ENCODE measurements at places on chromosomes 1 and 21. TPM values are rescaled to one million over a fixed set of nuclear protein-coding genes. Genes with fewer than 3 reads are reported as not detected.
A peak's percentile ranks its signal among the peaks of the same experiment; 100 is the strongest.

- H3K4me3 ChIP-seq = no peak overlapping the region
- no peaks in the 10 kb centered on the region for H3K27me3 ChIP-seq
- DNase-seq = no peak
- no peaks in the 10 kb centered on the region for H3K36me3 ChIP-seq
- no peaks in the 10 kb centered on the region for H3K4me1 ChIP-seq
These were observed 134.1 kb downstream of the ZC3H11B start for GRCh38 chr1:219478811-219479210.

DNA sequence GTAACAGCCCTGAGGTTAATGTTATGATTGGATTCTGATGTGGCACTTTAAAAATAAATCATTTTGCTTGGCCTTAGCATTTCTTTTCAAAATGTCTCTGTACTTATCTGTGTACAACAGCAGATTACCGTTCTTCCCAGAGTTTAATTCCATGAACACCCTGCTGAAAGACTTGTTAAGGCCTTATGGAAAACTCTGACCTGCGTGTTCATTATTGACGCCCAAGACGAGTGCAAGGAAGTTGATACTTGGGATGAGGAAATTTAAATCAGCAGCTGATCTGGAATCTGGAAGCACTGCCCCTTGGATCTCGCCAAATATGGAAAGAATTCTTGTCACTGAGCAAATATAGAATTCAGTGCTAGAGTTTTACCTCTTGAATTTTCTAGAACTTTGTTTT, 6.7 kb downstream of the ERG start:
- peak; percentile 19 for DNase-seq
- H3K4me3 ChIP-seq = no peak overlapping the region
- H3K36me3 ChIP-seq = no peaks in the 10 kb centered on the region
- peaks cover 6% of the 10 kb centered on the region for H3K4me1 ChIP-seq

DNA sequence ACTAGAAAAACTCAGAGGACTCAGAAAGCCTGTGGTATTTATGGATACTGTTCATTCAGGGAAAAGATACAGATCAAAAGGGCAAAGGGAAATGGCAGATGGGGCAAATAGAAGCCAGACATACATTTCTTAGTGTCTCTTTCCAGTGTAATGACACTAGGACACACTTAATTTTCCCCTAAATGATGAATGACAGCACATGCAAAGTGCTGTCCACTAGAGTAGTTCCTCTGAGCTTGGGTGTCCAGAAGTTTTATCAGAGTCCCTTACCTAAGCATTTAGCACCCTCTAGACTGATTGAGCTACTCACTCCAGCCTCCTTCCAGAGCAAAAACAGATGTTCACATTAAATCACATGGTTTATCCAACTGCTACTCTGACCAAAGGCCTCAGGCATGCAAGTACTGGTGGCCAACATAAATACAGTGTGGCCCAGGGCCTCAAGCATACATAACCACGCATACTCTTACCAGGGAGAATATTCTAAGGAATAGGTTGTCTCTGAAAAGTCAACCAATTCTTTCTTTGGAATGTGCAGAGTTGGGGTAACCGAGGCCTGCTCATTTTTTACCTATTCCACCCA, 166.9 kb downstream of the NCAM2 start:
- H3K27me3 ChIP-seq = no peaks in the 10 kb centered on the region
- H3K4me3 ChIP-seq = no peak overlapping the region
- H3K36me3 ChIP-seq = no peaks in the 10 kb centered on the region
- no peak for DNase-seq
- no peaks in the 10 kb centered on the region for H3K4me1 ChIP-seq

- peaks cover 10% of the 10 kb centered on the region for H3K4me1 ChIP-seq
- no peaks in the 10 kb centered on the region for H3K36me3 ChIP-seq
- H3K27ac ChIP-seq = no peak overlapping the region
- H3K4me3 ChIP-seq = no peak overlapping the region
- H3K27me3 ChIP-seq = no peaks in the 10 kb centered on the region
These were observed 112.7 kb downstream of the FGGY start for GRCh38 chr1:59409549-59409948.

DNA sequence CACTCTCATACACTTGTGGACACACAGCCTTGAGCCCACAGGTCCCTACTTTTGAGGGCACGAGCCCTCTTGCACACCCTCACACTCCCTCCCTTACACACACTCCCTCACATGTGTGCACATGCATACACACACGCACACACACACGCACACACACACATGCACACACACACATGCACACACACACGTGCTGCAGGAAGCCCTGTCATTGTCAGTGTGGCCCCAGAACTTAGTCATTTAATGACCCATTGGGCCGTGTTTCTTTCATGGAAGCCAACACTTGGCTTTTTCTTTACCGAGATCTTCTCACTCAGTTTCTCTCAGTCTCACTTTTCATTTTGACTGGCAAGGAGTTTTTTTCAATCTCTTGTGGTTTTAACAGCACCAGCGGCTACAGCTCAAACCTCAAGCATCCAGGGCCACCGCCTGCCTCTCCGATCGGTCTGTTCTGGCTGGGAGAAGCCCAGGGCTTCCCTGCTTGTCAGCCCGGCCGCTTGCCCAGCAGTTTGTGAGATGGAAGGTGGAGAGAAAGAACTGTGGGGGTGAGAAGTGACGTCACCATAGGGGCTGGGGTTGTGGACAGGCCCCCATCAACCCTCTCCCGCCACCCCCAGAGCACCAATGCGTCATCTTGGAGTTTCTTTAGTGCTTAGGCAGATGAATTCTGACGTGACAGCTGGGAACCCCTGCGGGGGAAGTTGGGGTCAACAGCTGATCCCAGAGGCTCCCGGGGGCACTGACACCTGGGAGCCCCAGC, 15.8 kb upstream of the TNFRSF8 start:
- no peaks in the 10 kb centered on the region for H3K4me1 ChIP-seq
- no peaks in the 10 kb centered on the region for H3K36me3 ChIP-seq
- H3K4me3 ChIP-seq = no peak overlapping the region
- H3K27ac ChIP-seq = no peak overlapping the region
- no peaks in the 10 kb centered on the region for H3K27me3 ChIP-seq

DNA sequence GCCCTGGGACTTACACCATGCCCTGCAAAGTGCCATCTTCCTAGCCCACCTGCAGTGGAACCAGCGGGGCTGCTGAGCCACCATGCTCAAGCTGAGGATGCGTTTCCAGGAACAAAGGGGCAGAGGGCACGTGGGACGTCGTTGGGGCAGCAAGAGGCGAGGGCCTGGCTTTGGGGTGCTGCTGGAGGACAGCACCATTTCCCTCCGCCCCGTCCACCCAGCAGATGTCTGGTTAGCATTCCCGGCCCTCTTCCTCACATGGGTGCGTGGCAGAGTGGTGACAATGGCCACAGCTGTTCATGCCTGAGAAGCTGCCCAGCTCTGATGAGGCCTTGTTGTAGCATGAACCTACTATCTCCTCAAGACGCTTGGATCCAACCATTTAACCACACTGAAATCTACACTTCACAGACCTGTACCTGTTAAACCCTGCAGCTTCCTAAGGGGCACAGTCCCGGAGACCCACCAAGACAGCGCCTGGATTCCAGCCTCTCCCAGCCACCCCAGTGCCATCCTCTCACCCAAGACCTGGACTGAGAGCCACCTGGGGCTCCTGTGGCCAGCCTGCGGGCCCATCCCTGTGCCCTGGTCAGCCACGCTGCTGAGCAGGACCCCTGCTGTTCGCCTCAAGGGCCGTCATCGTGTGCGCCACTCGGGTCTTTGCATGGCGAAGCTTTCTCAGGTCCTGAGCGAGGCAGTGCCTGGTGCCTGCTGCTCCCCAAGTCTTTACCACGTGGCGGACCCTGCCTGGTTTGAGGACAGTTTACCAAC, 33.2 kb downstream of the SLC45A1 start:
- peak overlapping the region; percentile 54 for H3K27ac ChIP-seq
- peaks cover 26% of the 10 kb centered on the region for H3K36me3 ChIP-seq
- no peaks in the 10 kb centered on the region for H3K27me3 ChIP-seq
- H3K4me3 ChIP-seq = no peak overlapping the region

The APCS gene
- not detected for polyA plus RNA-seq

DNA sequence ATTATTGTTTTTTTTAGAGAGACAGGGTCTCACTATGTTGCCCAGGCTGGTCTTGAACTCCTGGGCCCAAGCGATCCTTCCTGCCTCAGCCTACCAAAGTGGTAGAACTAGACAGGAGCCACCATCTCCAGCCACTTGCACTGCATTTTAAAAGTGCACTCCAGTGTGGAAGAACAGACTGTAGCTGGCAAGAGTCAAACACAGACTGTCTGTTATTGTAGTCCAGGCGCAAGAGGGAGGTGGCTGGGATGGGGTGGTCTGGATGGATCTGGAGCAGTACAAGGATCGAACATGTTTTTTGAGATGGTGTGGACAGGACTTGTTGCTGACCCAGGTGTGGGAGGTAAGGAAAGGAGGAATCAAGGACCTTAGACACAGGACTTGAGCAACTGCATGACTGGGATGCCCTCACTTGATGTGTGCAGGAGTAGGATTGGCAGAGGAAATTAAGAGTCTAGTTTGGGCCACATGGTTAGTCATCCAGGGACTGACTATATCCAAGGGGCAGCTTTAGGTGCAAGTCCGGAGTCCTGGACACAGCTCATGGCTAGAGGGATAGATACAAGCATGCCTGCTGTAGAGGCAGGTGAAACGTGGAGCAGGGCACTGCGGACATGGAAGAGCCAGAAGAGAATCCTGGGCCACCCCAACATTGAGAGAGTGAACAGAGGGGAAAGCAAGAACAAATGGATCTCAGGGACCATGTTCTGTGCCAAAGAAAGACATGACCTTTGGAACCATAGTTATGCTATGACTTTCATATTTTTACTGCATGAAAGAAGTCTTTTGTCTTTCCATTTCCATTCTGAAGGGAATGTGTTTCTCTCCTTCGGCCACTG, 42.0 kb downstream of the ELK4 start:
- no peaks in the 10 kb centered on the region for H3K27me3 ChIP-seq
- no peaks in the 10 kb centered on the region for H3K4me1 ChIP-seq
- no peak overlapping the region for H3K27ac ChIP-seq
- no peak for DNase-seq
